Heart left ventricle (tissue), 16 donors: ENCODE measurements at places on chromosomes 2 and 18. TPM values are rescaled to one million over a fixed set of nuclear protein-coding genes. Genes with fewer than 3 reads are reported as not detected.

The INO80B gene
- polyA plus RNA-seq: 26.1 TPM

DNA sequence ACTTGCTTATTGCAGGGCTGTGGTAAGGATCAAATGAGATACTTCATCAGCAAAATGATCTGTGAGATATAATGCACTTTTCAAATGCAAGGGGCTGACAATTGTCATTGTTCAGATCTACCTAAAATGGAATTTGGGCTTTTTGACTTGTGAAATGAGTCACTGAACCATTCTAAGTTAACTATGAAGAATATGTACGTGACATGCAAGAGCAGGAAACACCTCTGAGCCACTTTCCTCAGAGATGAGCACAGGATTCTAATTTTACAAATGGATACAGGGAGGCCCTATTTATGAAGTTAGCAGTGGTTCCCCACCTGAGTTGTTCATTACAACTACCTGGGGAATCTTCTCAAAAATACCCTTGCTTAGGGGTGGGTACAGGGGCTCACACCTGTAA, 26.7 kb downstream of the CTLA4 start:
- H3K4me1 ChIP-seq: no peaks in the 10 kb centered on the region
- DNase-seq: no peak
- no peaks in the 10 kb centered on the region for H3K27me3 ChIP-seq

- no peaks in the 10 kb centered on the region for H3K4me1 ChIP-seq
- no peak overlapping the region for H3K27ac ChIP-seq
- H3K27me3 ChIP-seq: no peaks in the 10 kb centered on the region
- no peaks in the 10 kb centered on the region for H3K36me3 ChIP-seq
- H3K4me3 ChIP-seq: no peak overlapping the region
- no peak for DNase-seq
Measured at GRCh38 chr2:64848363-64848762, 140.8 kb upstream of the SLC1A4 start.

DNA sequence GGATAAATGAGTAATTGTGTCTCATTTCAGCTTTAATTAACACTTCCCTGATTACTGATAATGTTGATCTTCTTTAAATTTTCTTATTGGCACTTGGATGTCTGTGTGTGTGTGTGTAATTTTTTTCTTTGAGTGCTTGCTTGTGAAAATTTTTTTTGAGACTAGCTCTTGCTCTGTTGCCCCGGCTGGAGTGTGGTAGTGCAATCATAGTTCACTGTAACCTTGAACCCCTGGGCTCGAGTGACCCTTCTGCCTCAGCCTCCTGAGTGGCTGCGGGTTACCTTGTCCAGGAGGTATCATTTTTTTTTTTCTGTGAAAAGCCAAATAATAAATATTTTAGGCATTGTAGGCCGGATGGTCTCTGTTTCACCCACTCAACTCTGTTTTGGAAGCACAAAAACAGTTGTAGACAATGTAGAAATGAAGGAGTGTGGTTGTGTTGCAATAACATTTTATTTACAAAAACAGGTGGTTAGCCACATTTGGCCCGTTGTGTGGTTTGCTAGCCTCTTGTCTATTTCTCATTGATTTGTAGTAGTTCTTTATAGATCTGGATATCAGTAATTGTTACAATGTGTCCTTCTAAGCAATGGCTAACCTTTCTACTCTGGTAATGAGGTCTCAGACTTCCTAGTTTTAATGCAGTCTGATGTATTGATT, 7.9 kb downstream of the IL1RL2 start:
- H3K27ac ChIP-seq: no peak overlapping the region
- H3K36me3 ChIP-seq: no peaks in the 10 kb centered on the region
- no peaks in the 10 kb centered on the region for H3K4me1 ChIP-seq
- no peaks in the 10 kb centered on the region for H3K27me3 ChIP-seq

The DUSP28 gene
- 3.6 TPM for polyA plus RNA-seq

The ASB18 gene
- 6.2 TPM for polyA plus RNA-seq

The TEKT4 gene
- polyA plus RNA-seq: not detected

The COL6A3 gene
- 115 TPM for polyA plus RNA-seq

GRCh38 chr2:213545481-213545880, 261.2 kb downstream of the SPAG16 start:
- H3K36me3 ChIP-seq: no peaks in the 10 kb centered on the region
- H3K4me3 ChIP-seq: no peak overlapping the region
- DNase-seq: no peak

DNA sequence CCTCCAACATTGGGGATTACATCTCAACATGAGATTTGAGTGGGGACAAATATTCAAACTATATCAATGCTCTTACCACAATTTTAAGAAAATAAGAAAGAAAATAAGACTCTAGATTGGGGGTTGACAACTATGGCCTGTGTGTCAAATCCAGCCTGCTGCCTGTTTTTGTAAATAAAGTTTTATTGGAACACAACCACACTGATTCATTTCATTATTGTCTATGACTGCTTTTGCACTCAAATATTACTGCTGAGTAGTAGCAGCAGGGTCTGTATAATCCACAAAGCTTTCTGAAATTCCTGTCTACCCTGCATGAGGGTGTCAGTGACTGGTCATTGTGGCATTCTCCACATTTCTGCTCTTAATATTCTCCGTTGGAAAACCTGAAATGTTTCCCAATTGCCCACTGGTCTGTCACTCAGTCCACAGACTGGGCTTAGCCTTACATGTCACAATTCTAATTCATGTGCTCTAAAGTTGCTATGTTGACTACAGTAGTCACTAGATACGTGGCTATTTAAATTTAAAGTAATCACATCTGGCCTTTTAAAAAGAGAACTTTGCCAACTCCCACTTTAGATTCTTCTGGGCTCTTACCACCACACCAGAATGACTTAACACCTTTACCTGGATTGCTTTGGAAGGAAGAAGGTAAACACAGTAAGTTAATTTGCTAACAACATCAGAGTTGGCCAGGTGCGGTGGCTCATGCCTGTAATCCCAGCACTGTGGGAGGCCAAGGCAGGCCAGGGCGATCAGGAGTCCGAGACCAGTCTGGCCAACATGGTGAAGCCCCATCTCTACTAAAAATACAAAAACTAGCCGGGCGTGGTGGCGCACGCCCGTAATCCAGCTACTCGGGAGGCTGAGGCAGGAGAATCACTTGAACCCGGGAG, 86.9 kb downstream of the CLHC1 start:
- H3K27ac ChIP-seq: no peak overlapping the region
- H3K36me3 ChIP-seq: no peaks in the 10 kb centered on the region
- DNase-seq: no peak
- no peak overlapping the region for H3K4me3 ChIP-seq
- H3K4me1 ChIP-seq: no peaks in the 10 kb centered on the region

- peak overlapping the region; percentile 66 for H3K27ac ChIP-seq
- no peak for DNase-seq
- no peaks in the 10 kb centered on the region for H3K36me3 ChIP-seq
- no peak overlapping the region for H3K4me3 ChIP-seq
- H3K4me1 ChIP-seq: peaks cover 36% of the 10 kb centered on the region
- H3K27me3 ChIP-seq: no peaks in the 10 kb centered on the region
Measured at GRCh38 chr2:108594132-108594981, 60.1 kb downstream of the LIMS1 start.

- H3K27ac ChIP-seq: peak overlapping the region; percentile 28
- no peaks in the 10 kb centered on the region for H3K36me3 ChIP-seq
- H3K4me3 ChIP-seq: no peak overlapping the region
- DNase-seq: peak; percentile 56
Measured at GRCh38 chr18:63322908-63323634, 3.5 kb upstream of the BCL2 start.

DNA sequence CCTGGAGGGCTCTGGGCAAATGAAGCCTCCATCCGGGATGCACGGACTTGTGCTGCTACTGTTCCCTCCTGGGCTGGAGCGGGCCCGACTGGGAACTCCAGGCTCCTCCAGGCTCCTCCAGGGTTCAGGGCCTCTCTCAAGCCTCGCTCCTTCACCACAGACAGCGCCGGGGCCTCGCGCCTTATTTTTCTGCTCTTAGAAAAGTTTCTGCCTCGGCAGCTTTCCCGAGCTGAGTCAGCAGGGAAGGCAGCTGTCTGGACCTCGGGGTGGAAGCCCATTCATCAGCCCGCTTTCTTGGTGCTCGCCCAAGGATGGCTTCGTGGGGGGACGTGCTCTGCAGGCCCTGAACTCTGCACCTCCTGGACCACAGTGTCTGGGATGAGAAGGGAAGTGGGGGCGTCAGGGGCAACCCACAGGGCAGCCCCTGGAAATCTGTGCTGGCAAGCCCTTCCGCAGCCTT, 12.9 kb upstream of the TEX51 start:
- peaks cover 11% of the 10 kb centered on the region for H3K4me1 ChIP-seq
- H3K36me3 ChIP-seq: no peaks in the 10 kb centered on the region
- peak overlapping the region; percentile 34 for H3K4me3 ChIP-seq
- no peak for DNase-seq
- no peaks in the 10 kb centered on the region for H3K27me3 ChIP-seq
- H3K27ac ChIP-seq: no peak overlapping the region

The CGREF1 gene
- polyA plus RNA-seq: 0.67 TPM

- no peak for DNase-seq
- peak overlapping the region; percentile 68 for H3K27ac ChIP-seq
- H3K36me3 ChIP-seq: no peaks in the 10 kb centered on the region
Measured at GRCh38 chr2:24985511-24985910, 13.8 kb upstream of the DNAJC27 start.

The SNORC gene
- polyA plus RNA-seq: 0.46 TPM

DNA sequence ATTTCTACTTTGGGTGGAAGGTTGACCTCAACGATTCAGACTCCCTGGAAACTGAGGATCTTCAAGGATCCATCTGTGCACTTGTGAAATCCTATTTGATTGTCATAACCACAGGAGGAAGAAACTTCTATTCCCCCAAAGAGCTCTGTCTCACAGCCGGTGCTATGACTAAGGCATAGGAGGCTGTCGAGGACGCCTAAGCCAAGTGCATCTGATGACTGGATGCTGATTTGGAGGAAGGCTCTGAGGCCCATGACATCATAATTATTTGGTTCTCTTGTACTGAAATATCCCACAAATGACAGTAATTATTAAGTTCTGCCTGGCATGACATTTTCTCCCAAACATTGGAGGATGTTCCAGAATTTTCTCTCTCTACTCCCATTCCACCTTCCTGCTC, 13.8 kb upstream of the KCNF1 start:
- H3K36me3 ChIP-seq: no peaks in the 10 kb centered on the region
- no peaks in the 10 kb centered on the region for H3K4me1 ChIP-seq
- H3K27me3 ChIP-seq: no peaks in the 10 kb centered on the region
- H3K27ac ChIP-seq: no peak overlapping the region

The SERPINB10 gene
- polyA plus RNA-seq: not detected

- DNase-seq: no peak
- H3K4me3 ChIP-seq: no peak overlapping the region
- no peaks in the 10 kb centered on the region for H3K36me3 ChIP-seq
- no peak overlapping the region for H3K27ac ChIP-seq
- H3K4me1 ChIP-seq: no peaks in the 10 kb centered on the region
Measured at GRCh38 chr2:149393614-149394013, 63.2 kb downstream of the LYPD6 start.

GRCh38 chr2:241049739-241050623, 51.6 kb downstream of the SNED1 start:
- no peaks in the 10 kb centered on the region for H3K27me3 ChIP-seq
- H3K27ac ChIP-seq: no peak overlapping the region
- H3K36me3 ChIP-seq: no peaks in the 10 kb centered on the region
- H3K4me3 ChIP-seq: no peak overlapping the region
- no peaks in the 10 kb centered on the region for H3K4me1 ChIP-seq

DNA sequence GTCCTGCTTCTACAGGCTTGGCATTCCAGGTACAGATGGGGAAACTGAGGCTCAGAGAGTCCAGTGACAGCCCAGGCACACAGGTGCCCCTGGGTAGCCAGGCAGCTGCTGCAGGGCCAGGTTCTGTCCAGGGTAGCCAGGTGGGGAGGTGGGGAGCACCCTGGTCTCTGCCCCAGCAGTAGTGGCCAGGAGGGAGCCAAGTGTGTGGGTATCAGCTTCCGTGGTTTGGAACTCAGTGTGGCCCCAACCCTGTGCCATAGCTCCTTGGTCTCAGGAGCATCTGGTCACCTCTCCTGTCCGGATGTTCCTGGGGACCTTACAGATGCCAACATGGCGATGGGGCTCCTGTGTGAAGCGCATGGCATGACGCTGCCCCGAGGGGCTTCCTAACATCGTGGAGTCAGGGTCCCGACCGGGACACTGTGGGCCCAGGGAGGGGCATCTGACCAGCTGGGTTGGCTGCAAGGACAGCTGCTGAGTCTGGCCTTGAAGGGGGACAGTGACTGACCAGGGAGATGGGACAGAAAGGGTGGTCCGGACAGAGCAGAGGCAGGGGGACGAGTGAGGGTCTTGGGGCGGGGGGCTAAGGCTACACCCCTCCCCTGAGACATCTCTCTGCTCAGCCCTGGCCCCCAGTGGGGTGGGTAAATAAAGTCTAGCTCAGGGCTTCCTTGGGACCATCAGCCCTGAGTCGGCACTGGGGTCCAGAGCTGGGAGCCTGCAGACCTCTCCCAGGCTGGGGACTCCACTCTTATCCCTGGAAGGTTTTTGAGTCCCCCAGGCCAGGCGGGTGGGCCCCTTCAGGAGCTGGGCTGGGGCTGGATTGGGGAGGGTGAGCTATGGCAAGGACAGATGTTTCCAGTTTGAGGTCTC, 76.0 kb upstream of the SMAD7 start:
- no peak overlapping the region for H3K27ac ChIP-seq
- no peaks in the 10 kb centered on the region for H3K36me3 ChIP-seq
- no peaks in the 10 kb centered on the region for H3K4me1 ChIP-seq
- DNase-seq: no peak
- no peaks in the 10 kb centered on the region for H3K27me3 ChIP-seq

DNA sequence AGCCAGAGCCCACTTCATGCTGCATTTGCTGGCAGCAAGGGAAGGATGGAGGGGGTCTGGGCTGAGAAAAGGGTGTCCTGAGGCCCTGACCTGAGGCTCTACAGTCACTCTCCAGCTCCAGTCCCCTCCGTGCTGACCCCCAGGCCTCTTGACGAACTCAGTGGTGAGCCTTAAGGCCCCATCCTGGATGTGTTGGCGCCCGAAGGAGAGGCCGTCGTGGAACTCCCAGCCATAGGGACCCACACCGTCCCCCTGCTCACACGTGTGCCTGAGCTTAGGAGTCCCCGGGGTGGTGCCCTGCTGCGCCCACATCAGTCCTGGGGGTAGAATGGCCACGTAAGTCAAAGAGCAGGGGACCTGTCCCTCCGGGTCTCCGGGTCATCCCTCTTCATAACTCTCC, 776 bp downstream of the MOGS start:
- peaks cover 17% of the 10 kb centered on the region for H3K36me3 ChIP-seq
- no peaks in the 10 kb centered on the region for H3K27me3 ChIP-seq
- no peak overlapping the region for H3K27ac ChIP-seq

The UGT1A5 gene
- polyA plus RNA-seq: not detected

The KHK gene
- polyA plus RNA-seq: 1.3 TPM

- no peaks in the 10 kb centered on the region for H3K27me3 ChIP-seq
- peaks cover 87% of the 10 kb centered on the region for H3K36me3 ChIP-seq
- no peak overlapping the region for H3K27ac ChIP-seq
- no peak overlapping the region for H3K4me3 ChIP-seq
- DNase-seq: no peak
Measured at GRCh38 chr2:24947561-24948157, 24.1 kb downstream of the DNAJC27 start.

DNA sequence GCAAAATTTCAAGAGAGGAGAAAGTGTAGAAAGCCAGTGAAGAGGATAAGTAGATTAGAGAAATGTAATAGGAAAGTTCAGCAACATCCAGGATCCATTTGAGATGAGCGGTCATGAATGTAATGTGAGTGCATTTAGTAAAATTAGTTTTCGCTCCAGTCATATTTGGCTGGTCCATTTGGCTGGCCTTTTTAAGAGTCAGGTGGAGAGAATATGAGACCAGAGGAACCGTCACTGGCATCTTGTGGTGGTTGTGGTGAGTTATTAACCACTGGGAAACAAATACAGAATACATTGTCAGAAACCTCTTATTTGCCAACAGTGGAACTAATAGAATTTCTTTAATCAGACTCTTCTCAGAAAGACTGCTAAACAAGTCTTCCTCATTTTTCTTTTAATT, 1064.3 kb upstream of the CDH2 start:
- no peaks in the 10 kb centered on the region for H3K27me3 ChIP-seq
- no peaks in the 10 kb centered on the region for H3K4me1 ChIP-seq
- no peak for DNase-seq
- no peak overlapping the region for H3K27ac ChIP-seq
